ENCODE measurements at places on chromosomes 6 and 20.
A peak's percentile ranks its signal among the peaks of the same experiment; 100 is the strongest.

GRCh38 chr6:136166815-136167214, 83.3 kb downstream of the MTFR2 start:
- DNase-seq: no peak

GRCh38 chr6:124798942-124799496, 163.2 kb upstream of the RNF217 start:
- no peak for DNase-seq

DNA sequence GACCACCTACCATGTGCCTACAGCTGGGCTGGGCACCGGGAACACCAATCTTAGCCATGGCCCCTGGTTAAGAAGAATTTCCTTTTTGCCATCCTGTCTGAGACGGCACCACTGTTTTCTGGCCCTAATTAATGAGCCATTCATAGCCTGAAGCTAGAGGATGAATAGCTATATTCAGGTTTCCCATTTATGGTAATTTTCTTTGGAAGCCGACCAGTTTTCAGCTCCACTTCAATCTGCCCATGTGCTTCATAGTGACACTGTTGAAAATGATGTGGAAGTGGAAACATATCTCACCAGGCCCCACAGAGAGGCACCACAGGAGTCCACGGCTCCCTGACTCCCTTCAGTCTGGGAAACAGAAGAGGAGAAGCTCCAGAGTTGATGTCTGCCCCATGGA, 22.6 kb upstream of the ULBP3 start:
- no peak for DNase-seq

DNA sequence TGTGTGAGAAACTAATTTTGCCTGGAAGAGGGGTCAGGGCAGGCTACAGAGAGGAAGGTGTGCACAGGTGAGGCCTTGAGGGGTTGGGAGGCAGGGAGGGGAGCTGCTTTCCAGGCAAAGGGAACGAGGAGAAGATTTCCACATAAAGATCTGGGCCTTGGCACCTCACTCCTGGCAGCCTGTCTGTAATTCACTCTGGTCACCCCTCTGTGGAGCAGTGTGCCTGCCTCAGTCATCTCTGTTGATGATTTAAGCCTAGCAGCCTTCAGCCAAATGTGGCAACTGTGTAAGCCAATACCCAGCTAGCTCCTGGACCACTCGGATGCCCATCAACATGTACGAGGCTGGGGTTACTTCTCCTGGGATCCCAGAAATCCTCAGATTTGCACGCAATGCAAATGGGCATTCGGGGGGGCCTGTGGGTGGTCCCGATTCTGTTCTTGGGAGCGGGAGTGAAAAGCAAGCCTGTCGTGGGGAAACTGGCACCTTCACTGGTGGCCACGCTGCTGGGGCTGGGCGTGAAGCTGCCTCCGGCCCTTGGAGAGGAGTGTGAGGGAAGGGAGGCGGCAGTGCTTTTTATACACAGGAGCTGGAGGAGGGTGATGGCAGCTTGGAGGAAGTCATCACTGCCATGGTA, 360.4 kb downstream of the ZFAND3 start:
- peak; percentile 17 for DNase-seq

DNA sequence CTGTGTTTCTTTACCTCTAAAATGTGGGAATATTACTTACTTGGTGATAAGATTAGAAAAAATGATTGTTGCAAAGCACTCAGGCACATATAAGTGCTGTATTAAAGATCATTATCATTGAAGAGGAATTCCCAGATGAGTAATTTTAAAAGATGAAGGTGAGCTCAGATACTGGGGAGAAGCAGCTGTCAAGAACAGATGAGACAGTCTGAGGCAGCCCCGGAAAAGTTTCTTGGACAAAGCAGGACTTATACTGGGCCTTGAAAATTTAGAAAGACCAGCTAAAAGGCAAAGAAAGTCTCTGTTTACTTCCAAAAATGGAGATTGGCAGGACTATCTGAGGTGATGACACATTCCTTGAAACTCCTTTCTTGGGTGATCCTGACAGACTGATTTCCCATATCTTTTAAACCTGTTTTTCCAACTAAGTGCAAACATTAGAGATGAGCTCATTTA, 93.8 kb upstream of the MARCKS start:
- no peak for DNase-seq

DNA sequence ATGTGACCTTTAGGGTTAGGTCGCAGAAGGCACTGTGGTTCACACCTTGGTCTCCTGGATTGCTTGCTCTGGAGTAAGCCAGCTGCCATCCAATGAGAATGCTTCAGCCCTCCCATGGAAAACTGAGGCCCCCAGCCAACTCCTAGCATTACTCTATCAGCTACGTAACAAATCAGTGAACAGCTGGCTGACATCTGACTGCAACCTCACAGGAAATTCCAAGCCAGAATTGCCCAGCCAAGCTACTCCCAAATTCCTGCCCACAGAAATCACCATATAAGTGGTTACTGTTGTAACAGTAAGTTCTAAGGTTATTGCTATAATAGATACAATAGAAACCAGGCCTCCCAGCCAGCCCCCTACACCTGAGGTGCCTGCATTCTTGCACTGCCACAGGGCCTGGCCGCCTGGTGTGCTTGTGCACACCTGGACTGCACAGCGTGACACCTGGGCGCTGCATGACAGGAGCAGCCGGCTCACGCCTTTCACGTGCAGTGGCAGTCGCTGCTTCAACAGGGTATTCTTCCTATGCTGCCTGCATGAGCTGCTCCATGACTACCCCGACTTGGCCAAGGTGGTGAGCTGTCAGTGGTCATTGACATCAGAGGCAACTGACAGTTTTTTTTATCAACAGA, 429.7 kb upstream of the RUNX2 start:
- peak; percentile 28 for DNase-seq

GRCh38 chr20:23205611-23206041, 119.5 kb upstream of the CD93 start:
- peak; percentile 91 for DNase-seq

DNA sequence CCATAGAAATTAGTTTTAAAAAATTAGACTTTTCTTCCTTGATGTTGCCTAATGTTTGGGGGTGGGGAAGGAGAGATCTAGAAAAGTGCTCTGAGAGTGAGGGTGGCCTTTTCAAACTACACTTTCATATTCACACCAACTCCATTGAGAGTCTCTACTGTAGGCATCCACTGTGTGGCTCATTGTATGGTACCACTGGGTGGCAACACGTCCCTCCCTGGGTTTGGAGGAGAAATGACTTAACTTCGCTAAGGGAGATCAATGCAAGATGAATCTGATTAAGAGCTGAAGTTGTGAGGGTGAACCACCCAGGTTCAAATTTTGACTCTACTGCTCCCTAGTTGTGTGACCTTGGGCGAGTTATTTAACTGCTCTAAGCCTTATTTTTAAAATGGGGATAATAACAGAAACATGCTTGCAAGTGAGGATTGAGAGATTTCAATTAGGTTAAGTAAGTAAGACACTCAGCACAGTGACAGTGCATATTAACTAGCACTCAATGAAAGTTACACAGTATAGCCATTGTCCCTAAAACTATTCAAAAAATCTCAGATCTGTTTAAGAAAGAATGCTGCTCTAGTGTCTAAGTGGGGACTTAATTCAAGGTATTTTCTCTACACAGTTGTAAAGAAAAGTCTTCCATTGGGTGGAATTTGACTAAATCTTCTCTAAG, 193.5 kb upstream of the CNR1 start:
- DNase-seq: no peak

- DNase-seq: peak; percentile 46
Observed at GRCh38 chr20:39112178-39112743, 150.1 kb downstream of the DHX35 start.
